ENCODE measurements at places on chromosomes 16 and 17. TPM values are rescaled to one million over a fixed set of nuclear protein-coding genes. Genes with fewer than 3 reads are reported as not detected.

DNA sequence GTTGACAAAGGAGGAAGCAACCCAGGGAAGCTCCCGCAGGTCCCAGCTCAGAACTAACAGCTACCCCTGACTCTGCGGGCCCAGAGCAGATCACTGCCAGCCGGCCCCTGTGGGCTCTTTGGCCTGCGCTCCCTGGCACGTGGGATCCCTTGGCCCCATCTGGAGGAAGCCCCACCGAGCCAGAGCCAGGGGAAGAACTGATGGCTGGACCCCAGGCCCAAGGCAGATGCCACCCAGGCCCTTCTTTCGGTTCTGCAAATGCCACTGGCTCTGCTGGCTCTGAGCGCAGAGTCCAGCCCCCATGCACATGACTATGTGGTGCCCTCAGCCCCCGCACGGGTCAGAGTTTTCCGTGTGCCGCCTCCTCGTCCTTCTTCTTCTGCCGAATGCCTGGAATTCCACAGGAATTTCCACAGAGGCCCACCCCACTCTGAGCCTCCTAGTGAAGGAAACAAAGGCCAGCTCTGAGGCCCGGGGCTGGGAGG is 35.8 kb upstream of the SNN start:
- peak; percentile 89 for DNase-seq
- H3K4me1 ChIP-seq, result peaks cover 21% of the 10 kb centered on the region
- H3K27ac ChIP-seq, result peak overlapping the region; percentile 95
- peak overlapping the region; percentile 13 for H3K4me3 ChIP-seq
- no peaks in the 10 kb centered on the region for H3K36me3 ChIP-seq
- H3K27me3 ChIP-seq, result no peaks in the 10 kb centered on the region

The SERPINF2 gene
- not detected for total RNA-seq

DNA sequence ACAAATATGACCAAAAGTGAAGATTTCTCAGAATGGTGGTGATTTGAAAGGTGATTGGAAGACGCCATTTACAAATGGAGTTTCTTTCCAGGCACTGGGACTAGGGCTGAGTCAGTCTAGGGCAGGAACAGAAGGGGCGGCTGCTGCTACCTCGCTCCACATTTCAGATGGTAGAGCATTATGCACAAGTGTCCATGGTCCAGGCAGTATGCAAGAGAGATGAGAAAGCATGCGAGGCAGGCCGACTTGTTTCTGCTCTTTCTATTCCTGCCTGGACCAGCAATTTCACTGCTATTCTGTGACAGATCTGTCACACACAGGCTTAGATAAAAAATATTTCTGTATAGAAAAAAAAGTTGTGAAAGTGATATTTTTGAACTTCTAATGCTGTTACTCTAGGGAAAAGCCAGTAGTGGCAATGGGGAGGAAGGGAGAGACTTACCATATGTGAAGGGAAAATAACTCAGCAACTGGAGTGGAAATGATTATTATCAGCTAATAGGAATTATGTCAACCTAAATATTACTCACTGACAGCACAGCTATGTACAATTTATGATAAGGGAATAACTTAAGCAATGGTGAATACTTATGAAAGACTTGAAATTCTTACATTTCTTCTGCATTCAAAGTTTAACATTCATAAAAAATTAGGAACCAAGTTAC is 134.7 kb upstream of the NETO2 start:
- H3K4me3 ChIP-seq, result no peak overlapping the region
- no peak for DNase-seq
- no peaks in the 10 kb centered on the region for H3K27me3 ChIP-seq
- H3K36me3 ChIP-seq, result no peaks in the 10 kb centered on the region
- H3K4me1 ChIP-seq, result no peaks in the 10 kb centered on the region
- no peak overlapping the region for H3K27ac ChIP-seq

DNA sequence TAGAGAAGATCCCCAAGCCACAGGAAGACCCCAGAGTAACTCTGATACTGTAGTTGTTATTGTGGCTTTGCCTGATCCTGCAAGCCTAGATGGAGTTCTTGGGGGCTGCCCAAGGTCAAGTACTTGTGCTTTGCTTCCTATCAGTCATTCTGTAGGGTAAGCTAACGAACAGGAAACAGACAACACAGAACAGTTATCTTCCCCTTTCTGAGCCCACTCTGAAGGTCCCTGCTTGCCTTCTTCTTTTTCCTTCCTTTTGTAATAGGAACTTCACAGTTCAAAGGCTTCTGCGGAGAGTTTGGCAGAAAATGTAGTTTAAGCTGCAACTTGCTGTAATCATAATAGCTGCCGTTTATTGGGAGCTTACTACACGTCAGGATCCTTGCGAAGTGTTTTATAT is 494.1 kb upstream of the ERCC4 start:
- H3K27ac ChIP-seq, result no peak overlapping the region
- DNase-seq, result no peak
- H3K36me3 ChIP-seq, result no peaks in the 10 kb centered on the region
- H3K4me1 ChIP-seq, result no peaks in the 10 kb centered on the region
- no peak overlapping the region for H3K4me3 ChIP-seq

- H3K4me1 ChIP-seq, result peaks cover 13% of the 10 kb centered on the region
- no peaks in the 10 kb centered on the region for H3K27me3 ChIP-seq
- DNase-seq, result no peak
These were observed 9.4 kb upstream of the MYL4 start for GRCh38 chr17:47199627-47200324.

DNA sequence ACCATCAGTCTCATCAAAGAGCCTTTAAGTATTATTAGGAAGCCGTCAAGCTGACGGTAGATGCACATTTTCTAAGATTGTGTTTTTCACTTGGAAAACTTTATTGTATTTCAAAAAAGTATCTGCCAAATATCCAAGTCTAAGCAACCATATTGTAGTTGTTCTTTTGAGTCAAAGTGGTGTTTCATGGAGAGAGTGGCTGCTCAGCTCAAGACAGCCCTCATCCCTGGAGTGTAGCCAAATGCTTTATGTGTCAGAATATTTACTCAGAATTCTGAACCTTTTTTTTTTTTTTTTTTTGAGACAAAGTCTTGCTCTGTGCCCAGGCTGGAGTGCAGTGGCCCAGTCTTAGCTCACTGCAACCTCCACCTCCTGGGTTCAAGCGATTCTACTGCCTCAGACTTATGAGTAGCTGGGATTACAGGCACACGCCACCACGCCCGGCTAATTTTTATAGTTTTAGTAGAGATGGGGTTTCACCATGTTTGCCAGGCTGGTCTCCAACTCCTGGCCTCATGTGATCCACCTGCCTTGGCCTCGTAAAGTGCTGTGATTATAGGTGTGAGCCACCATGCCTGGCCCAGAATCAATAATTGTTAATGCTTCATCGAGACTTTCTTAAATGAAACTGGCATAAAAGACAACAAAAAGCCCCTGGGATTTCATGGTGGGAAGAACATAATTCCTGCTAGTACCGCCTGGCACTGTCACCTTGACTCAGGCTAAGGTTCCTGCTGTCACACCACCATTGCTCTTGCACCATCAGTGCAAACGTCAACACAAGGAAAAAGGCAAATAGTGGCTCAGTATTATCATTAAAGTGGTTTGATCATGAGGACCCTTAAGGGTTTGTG is 45.5 kb downstream of the PRKCA start:
- no peak for DNase-seq
- no peak overlapping the region for H3K4me3 ChIP-seq

GRCh38 chr17:16880843-16881230 is 91.1 kb downstream of the TNFRSF13B start:
- H3K27me3 ChIP-seq, result no peaks in the 10 kb centered on the region
- no peak overlapping the region for H3K4me3 ChIP-seq
- DNase-seq, result no peak
- H3K27ac ChIP-seq, result no peak overlapping the region

All from osteoblast (primary cell).